ENCODE measurements at places on chromosomes 4 and X. TPM values are rescaled to one million over a fixed set of nuclear protein-coding genes. Genes with fewer than 3 reads are reported as not detected.

The NAP1L2 gene
- total RNA-seq: 1.6 TPM

The GIMD1 gene
- not detected for total RNA-seq

The GRID2 gene
- not detected for total RNA-seq

The SMIM10L2A gene
- 0.03 TPM for total RNA-seq

The KCNE5 gene
- total RNA-seq: 0.46 TPM

The RAI2 gene
- total RNA-seq: not detected

The ITM2A gene
- total RNA-seq: 13.7 TPM

The MEPE gene
- total RNA-seq: not detected

The SLC10A4 gene
- not detected for total RNA-seq
